GOT3 (cell line): ENCODE measurements at places on chromosomes 2 and 18.

GRCh38 chr2:29847886-29848285 is 73.5 kb downstream of the ALK start:
- no peak for DNase-seq

DNA sequence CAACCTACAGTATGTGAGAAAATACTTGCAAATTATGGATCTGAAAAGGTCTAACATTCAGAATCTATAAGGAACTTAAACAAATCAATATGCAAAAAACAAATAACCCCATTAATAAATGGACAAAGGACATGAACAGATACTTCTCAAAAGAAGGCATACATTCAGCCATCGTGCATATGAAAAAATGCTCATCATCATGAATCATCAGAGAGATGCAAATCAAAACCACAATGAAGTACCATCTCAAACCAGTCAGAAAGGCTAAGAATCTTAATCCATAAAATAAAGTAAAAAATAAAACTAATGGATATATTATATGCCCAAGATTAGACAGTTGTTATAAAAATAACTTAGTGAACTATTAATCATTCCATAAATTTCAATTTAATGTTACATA is 154.0 kb downstream of the CALCRL start:
- DNase-seq: no peak

- no peak for DNase-seq
These were observed 12.3 kb downstream of the DCTN1 start for GRCh38 chr2:74367789-74368188.

DNA sequence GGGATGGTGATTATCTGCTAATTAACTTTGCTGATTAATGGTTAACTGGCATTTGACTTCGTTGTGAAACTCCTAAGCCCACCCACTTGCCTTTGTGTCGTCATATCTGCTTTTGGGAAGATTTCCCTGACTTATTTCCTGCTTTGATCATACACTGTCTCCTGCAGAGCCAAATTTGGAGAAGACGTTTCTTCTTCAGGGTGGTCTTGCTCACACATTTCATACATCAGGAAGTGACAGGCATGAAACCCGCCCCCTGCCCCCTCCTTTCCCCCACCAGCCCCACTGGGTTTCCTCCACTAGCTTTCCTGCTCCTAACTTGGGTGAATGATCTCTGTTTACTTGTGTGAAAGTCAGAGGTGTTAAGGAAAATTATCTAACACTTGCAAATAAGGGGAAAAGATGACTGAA is 300.1 kb downstream of the TSN start:
- no peak for DNase-seq

GRCh38 chr2:181357979-181358378 is 99.2 kb upstream of the ITGA4 start:
- no peak for DNase-seq

DNA sequence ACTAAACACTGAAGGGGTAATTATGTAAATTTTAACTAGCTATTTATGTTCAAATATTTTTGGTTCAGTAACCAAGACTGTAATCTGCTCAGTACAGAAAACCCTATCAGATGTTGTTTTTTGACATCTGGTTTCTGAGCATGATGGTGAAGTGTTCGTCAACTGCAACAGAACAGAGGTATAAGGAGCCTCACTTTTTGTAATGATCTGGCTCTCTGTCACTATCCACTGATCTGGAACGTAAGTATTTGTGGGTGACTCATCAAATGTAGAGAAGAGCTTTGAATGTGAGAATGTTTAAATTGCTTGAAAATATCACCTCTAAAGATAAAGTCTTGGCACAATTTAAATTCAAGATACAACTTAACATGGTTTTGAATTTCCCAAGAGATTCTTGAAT is 213.6 kb upstream of the FAM98A start:
- DNase-seq: no peak

GRCh38 chr2:146228466-146229058 is 1616.3 kb upstream of the ACVR2A start:
- DNase-seq: no peak

GRCh38 chr2:176876493-176877103 is 336.0 kb upstream of the HNRNPA3 start:
- DNase-seq: no peak

GRCh38 chr2:222751238-222751637 is 79.8 kb downstream of the MOGAT1 start:
- no peak for DNase-seq

DNA sequence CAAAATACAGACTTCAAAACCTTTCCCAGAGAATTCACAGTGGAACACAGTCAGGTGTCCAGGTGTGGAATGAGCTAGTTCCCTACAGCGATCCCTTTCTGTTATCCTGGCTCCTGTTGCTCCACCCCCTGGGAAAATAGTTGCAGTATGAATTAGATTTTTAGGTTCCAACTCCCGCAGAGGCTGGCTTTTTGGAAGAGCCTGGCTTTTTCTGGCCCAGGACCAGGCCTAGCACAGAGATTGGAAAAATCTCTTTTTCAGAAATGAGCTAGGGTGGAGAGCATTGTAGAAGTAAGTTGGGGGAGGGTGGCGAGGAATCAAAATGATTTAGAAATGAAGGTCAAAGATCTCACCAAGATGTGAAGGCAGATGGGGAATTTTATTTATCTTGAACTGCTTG is 27.1 kb downstream of the COL5A2 start:
- DNase-seq: no peak

DNA sequence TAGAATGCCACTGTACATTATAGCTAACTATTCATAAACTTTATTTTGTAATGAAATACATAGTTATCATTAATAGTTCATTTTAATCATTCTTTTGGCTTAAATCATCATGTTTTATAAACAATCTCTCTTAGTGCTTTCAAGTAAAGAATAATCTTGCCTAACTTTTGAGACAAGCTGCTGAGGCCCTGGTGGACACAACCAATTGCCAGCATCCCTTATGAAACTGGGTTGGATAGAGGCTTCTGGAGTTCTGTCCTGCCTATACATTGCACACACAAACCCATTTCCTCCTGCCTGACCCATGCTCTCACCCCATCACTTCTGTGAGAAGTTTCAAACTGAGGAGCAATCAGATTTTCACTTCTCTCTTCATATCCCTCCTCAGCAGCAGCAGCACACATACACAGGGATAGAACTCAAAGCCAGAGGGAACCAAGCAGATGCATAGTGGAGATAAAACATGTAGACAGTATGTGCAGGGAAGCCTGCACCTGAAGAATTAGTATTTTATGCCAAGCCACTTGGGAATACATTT is 450.0 kb upstream of the SLC14A2 start:
- no peak for DNase-seq

DNA sequence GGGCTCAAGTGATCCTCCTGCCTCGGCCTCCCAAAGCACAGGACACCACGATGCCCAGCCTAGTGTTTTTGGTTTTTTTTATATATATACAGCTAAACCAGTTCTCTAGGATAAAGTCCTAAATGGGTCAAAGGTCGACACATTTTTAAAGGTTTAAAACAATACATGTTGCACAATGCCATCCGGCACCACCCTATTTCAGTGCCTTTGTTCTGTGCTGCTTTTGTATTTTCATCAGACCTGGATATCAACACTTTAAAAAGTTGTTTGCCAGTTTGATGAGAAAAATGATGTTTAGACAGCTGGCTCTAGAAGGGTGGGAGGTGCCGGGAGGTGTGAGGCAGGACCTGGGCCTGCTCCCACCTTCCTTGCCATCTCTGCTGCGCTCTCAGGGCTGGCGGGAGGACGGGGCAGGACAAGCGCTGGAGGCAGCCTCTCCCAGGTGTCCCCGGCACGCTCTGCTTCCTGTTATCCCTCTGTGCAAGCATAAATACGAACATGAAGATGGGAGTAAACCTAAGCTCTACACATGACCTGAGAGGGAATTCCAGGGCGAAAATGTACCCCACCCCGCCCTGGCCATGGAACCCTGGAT is 103.7 kb downstream of the HS6ST1 start:
- no peak for DNase-seq

GRCh38 chr2:1661891-1662605 is 82.3 kb downstream of the PXDN start:
- no peak for DNase-seq

GRCh38 chr2:74239346-74239745 is 40.9 kb downstream of the MTHFD2 start:
- no peak for DNase-seq

- DNase-seq: no peak
These were observed 46.4 kb upstream of the CYP1B1 start for GRCh38 chr2:38122344-38122743.

DNA sequence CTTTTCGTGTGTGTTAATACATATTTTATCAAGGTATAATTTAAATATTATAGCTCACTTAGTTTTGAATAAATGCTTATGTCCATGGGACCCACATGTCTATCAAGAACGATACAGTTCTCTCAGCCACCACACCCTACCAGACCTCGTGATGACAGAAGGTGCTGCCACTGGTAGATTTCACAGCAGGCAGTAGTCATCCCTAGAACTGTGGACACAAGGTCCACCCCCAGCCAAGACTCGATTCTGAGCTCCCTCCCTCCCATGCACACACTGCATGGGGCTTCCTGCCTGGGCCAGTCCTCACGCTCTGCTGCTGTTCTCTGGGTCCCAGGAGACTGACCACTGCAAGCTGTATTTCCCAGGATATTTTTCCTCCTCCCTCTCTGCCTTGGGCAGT is 26.5 kb upstream of the CREB1 start:
- no peak for DNase-seq

DNA sequence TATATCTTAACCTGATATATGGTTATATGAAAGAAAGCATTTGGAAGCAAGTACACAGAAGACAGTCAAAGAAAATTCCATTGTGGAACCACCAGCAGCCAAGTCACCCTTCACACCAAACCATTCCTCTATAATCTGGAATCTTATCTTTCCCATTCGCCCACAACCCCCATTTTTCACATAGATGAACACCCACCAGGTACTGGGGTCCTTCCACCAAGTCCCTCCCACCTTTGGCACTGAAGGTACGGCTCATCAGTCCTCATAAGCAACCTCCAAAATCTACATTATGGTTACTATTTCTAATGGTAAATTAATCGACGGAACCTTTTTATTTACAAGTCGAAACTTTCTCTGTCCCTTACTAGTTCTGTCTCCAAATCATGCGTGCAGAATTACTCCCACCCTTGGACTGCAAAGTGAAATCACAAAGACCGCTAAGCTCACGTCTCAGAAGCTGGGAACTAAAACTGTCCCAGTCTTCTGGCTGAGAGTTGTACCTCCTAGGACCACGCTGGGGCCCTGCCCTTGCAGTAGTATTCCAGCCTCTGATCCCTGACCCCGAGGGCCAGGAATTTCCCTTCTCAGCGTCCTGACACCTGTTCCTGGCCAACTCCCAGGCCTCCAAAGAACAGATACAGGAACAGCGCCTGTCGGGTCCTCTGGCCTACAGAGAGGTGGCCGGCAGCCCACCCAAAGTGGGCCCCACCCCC is 702 bp downstream of the OLA1 start:
- DNase-seq: no peak

DNA sequence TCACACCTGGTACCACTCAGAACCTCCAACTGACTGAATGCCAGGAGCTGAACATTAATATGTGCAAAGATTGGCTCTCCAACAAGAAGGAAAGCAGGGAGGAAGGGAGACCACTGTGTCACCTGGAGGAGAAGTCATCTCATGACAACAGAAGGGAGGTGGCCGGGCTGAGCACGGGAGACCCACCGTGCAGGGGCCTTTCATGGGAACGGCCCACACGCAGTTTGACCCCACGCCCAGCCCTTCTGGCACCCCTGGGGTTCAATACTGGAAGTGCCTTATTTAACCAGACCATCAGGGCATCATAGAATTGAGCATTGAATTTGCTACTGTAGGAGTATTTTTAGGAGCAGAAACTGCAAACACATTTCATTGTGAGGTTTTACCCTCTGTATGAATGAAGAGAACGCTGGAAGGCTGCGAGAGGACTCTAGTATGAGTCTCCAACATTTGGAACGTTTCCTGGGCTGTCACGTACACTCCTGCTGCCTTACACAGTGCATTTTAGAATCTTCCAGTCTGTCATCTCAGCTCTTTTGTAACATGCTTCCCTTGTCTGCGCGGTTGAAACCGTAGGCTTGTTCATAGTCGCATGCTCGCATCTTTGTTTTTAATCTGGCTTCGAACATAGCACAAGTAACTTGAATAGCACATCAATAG is 132.1 kb downstream of the NFATC1 start:
- DNase-seq: no peak

DNA sequence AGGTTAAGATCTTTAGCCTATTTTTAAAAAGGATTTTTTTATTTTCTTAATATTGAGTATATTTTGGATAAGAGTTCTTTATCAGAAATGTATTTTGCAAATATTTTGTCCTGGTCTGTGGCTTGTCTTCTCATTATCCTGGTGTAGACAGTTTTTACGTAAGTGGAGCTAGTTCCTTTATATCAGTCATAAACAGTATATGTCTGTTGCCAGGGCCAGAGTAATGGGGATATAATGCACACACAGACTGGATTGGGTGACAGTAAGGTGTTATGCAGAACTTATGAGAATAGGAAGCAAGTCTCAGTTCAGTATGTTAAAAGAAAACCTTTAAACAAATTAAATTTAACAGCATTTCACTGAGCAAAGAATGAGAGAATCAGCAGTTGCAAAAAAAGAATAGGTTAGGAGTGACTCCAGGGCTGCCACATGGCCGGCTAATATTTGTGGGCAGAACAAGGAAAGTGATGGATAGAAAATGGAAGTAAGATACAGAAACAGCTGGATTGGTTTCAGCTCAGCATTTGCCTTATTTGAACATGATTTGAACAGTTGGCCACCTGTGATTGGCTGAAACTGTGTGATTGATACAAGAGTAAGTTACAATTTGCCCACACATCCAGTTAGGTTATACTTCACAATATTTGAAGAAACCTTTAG is 61.1 kb upstream of the ZNG1B start:
- no peak for DNase-seq

DNA sequence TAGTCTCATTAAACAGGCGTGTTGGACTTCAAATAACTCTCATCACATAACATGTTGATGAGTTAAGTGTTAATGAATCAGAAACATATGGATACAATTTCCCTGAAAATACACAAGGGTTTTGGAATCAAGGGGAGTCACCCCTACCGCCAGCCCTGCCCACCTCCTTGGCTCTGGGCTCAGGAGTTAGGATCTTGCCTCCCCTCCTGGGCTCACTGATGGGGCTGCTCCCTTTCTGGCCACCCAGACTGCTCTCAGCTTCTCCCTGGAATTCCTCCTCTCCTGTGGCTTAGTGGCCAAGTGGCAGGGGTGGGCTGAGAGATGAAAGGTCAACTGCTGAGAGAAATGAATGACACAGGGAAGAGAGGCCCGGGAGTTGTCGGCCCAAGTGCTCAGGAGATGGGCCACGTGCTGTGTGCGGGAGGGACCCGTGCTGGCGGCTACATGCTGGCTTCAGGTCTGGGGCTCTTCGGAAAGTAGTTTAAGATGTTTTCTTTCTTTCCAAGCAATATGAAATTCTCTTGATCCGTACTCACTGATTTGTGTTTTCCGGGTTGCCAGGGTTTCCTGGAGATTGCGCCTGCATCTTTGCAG is 55.8 kb upstream of the TNP1 start:
- DNase-seq: no peak

- DNase-seq: no peak
These were observed 141.6 kb downstream of the ICOS start for GRCh38 chr2:204078003-204078698.

GRCh38 chr2:1701020-1701419 is 43.3 kb downstream of the PXDN start:
- DNase-seq: no peak
